Mesothelial cell of epicardium (in vitro differentiated cells): ENCODE measurements at places on chromosomes 5 and 9.

DNA sequence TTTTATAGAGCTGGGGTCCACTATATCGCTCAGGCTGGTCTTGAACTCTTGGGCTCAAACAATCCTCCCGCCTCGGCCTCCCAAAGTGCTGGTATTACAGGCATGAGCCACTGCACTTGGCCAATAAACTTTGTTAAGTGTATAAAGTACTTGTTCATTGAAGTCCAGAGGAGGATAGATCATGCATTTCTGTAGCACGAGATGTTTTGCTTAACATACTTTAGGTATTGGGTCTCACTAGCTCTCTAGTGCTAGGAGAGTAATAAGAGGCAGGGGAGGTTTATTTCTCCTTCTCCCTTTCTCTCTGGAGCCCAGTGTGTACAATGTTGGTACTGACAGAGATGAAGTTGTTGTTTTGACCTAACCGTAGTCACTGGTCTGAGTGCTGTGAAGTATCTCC, 125.6 kb upstream of the KLF9 start:
- no peak for DNase-seq

- DNase-seq, result no peak
These were observed 414.5 kb upstream of the ARRDC3 start for GRCh38 chr5:91797576-91797975.

GRCh38 chr9:76662476-76663281, 101.6 kb upstream of the PCA3 start:
- DNase-seq, result no peak

DNA sequence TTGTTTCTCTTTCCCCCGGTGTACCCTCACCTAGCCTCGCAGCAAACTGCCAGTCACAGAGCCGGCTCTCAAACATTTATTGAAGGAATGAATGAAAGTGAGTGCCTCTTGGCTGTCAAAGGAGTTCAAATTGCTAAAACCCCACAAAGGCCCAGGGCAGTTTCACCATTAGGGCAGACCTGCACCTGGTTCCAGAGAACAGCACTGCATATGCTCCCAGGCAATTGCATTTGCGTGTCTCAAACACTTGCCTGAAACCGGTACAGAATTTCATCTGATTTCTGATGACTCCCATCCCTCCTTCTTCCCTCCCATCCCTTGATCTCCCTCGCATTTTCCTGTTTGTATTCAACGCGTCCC, 165.6 kb upstream of the ZNF462 start:
- no peak for DNase-seq
